ENCODE measurements at places on chromosomes 4 and X.
A peak's percentile ranks its signal among the peaks of the same experiment; 100 is the strongest.

GRCh38 chr4:57090079-57090478 is 20.1 kb downstream of the IGFBP7 start:
- no peak for DNase-seq

GRCh38 chr4:35525192-35525978 is 718.9 kb downstream of the ARAP2 start:
- peak; percentile 34 for DNase-seq

GRCh38 chr4:98584265-98584664 is 74.1 kb downstream of the TSPAN5 start:
- DNase-seq, result no peak

DNA sequence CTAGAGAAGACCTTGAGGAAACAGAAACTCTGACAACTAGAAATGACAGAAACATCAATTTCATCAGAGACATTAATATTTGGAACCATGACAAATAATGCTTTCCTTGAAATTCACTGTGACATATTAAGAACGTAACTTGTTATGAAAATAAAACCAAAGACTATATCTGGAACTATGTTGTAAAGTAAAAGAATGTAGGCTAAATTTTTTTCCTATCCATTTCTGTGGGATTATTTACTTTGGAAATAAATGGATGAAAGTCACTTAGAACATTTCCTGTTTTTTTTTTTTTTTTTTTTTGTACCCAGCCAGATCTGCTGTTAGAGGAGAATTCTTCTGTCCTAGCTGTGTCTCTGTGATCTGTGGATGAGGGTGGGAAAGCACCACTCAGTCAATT is 255.9 kb downstream of the SPRY1 start:
- DNase-seq, result no peak

GRCh38 chr4:168847771-168848502 is 162.1 kb downstream of the CBR4 start:
- no peak for DNase-seq

- DNase-seq, result no peak
Observed at GRCh38 chr4:44806071-44806470, 79.7 kb upstream of the GNPDA2 start.

DNA sequence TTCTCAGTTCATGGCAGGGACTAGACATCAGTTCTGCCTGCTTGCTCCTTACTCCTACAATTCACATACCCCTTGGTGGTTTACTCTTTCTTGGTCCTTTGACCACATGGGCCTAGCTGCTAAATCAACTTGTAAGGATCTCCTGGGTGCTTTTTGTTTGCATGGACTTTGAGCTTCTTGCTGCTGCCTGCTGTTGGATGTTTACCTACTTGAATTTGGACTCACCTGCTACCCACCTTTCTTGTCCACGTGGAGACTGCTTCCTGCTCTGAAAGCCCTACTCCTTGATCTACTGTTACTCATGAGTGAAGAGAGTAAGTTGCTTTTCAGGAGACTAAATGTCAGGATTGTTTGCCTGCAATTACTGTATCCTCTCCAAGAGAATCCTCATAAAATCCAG is 15.2 kb upstream of the ARHGAP24 start:
- DNase-seq, result no peak

GRCh38 chr4:4396628-4397440 is 9.9 kb downstream of the NSG1 start:
- DNase-seq, result no peak

GRCh38 chr4:108700081-108700757 is 49.8 kb downstream of the OSTC start:
- no peak for DNase-seq

DNA sequence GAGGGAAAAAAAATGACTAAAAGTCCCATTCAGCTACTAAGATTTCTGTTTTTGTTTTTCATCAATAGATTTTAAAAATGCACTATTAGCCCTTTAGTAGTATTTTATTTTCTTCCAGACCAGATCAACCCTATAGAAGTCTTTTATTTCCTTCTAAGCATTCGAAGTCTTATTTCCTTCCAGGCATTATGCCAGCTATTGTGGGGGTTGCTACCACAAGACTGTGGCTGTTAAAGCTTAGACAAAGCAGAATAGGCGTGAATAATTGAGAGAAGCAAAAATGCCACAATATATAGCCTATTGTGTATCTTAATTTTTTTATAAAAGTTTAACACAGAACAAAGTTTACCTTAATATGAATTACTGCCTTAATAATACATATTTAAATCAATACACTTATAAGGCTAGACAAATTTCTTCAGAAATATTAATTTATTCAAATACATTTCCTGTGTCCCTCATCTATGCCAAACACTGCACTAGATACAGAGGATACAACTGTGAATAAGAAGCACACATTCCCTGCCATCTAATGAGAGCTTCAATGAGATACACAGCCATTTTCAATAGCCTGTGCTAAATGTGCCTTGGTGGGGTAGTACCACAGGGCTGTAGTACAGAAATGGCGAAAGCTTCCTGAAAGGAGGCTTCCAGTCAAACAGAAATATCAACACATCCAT is 33.1 kb downstream of the SLC10A7 start:
- no peak for DNase-seq

- peak; percentile 46 for DNase-seq
Observed at GRCh38 chr4:98260047-98260578, 1.1 kb upstream of the RAP1GDS1 start.

- DNase-seq, result no peak
Observed at GRCh38 chrX:115344885-115345614, 55.5 kb downstream of the LUZP4 start.

DNA sequence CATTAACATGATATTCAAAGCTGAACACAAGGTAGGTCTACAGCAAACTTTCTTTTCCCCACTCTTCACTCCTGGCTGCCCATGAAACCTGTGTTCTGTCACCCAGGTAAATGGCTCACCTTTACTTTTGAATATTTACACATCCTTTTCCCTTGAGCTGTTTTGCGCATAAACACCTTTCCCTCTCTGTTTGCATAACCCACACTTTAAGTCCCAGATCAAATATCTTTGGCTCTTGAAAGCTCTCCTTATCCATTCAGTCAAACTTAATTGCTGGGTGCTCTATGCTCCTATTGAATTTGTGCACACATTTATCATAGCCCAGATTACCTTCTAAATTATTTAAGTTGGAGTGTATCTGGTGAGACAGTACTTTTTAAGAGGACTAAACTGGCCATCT is 51.7 kb upstream of the ATP8A1 start:
- no peak for DNase-seq

DNA sequence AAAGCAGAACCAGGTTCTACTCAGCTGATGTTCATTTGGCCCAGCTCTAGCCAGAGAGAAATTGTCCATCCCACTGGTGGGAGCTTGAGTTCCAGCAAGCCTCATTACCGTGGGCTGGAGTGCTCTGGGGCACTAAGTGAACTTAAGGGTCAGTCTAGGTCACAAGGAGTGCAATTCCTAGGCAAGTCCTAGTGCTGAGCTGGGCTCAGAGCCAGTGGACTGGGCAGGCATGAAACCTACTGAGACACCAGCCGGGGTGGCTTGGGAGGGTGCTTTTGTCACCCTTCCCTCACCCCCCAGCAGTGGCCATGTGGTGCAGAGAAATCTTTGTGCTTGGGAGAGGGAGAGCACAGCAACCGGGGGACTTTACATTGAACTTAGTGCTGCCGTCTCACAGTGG is 39.4 kb downstream of the GSX2 start:
- no peak for DNase-seq

DNA sequence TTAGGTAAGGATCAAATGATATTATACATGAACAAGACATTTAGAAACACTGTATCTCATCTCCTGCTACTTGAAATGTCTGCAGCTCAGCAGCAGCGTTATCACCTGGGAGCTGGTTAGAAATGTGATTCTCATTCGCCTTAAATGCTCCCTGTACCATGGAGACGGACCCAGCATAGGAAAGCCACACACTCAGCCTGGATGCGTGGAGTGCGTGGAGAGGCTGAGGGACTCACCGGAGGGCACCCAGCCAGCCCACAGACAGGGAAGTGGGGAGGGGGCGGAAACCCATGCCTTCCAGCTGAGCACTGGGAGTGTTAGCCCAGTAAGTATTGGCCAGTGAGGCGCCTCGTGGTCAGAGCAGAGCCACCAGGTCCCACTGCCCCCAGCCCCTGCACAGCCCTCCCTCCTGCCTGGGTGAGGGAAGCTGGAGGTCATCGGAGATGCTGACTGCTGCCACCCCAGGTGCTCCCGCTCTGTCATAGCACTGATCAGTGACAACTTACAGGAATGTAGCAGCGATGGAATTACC is 15.2 kb downstream of the SUPT20HL1 start:
- no peak for DNase-seq

DNA sequence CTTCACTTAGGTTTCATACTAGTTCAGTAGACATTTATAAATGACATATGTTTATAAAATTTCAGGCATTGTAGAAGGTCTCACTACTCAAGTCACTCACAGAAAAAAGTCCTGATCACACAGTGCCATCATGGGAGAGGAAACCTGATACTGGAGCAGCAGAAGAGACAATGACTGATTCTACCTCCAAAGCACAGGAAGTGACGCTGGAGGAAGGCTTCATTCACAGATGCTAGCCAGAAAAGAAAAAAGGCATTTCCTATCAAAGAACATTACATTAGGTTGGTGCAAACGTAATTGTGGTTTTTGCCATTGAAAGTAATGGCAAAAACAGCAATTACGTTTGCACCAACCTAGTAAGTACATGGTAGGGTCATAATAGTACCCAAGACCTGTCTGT is 79.5 kb downstream of the RASGEF1B start:
- DNase-seq, result no peak

GRCh38 chr4:139972305-139972704 is 181.7 kb downstream of the MAML3 start:
- DNase-seq, result no peak

GRCh38 chrX:145818186-145819113 is 821 bp downstream of the SLITRK2 start:
- no peak for DNase-seq

DNA sequence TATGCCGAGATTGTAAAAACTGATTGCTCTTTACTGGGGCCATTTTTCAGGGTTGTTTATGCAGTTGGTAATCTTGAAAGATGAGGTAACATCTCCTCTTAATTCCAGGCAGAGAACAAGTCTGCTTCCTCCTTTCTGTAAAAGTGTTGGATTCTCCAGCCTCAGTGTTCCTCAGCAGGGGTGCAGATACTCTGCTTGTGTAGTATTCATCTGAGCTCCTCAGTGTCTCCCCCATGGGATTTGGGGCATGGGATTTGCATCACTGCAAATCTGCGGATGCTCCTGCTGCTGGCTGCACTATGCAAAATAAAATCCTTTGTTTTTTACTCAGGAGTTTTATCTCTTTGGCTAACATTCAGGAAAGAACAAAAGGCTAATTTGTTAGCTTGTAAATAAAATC is 104.9 kb upstream of the ATP8A1 start:
- DNase-seq, result no peak

DNA sequence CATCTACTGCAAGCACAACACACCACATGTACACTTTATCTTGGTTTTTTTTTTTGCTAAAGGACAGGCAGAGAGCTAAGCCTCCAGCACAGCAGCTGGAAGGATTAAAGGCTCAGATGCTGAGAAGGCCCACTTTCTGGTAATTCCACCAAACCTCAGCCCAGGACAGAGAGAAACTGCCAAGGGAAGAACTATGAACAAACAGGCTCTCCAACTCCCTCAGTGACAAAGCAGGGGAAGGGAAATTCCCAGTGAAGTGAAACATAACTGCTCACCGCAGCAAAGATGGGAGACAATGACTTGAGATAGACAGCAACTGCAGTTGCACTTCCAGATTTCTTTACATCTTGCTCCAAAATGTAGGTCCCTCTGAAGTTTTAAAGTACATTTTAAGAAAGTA is 4.8 kb downstream of the PROM1 start:
- DNase-seq, result peak; percentile 7

- DNase-seq, result peak; percentile 91
Observed at GRCh38 chr4:3201718-3202702, 46.9 kb upstream of the MSANTD1 start.

GRCh38 chr4:74540193-74540592 is 95.3 kb downstream of the AREG start:
- DNase-seq, result no peak

- DNase-seq, result no peak
Observed at GRCh38 chr4:75630937-75631329, 605 bp upstream of the CDKL2 start.

DNA sequence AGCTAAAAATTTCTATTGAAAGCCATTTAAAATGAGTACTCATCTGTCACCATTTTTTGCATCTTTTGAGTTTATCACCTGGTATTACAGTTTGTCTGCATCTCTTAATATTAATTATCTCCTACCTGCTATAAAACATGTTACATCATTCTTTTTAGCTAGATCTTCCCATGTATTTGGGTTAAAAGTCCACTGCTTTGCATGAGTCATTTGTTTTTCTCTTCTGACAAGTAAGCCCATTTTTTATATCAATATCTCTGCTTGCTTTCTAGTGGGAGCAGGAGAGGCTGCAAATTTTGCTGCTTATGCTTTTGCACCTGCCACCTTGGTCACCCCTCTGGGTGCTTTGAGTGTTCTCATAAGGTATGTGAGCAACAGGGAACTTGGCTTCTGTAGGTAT is 16.1 kb downstream of the NIPAL1 start:
- no peak for DNase-seq

DNA sequence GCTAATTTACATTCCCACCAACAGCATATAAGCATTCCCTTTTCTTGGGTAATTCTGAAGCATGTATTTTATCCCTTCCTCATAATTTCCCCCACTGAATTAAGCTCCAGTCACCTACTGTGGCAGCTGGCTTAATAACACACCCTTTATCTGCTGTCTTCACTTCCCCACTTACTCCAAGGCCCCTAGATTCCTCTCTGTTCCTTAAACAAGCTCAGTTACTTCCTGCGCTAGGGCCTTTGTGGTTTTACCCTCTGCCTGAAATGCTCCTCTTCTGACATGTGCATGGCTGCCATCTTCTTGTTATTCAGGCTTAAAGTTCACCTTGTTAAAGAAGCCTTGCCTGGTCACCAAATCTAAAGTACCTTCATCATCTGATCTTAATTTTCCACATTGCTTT is 47.2 kb upstream of the RPS6KA3 start:
- DNase-seq, result no peak

- DNase-seq, result no peak
Observed at GRCh38 chr4:65893271-65893670, 223.0 kb upstream of the EPHA5 start.

DNA sequence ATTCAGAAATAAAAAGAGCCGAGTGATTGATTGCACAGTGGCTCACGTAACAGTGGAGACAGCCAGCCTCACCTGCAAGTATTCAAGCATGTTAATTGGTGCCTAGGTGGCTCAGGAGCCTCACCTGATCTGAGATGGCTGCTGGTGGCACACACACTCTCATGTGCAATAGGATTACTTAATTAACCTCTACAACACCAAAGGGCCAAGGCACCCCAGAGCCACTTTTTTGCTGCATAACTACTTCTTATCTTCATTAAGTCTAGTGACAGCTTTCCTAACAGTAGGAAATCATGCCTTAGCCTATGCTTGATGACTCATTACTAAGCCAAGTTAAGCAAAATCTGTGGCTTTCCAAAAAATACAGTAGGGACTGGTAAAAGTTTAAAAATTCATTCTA is 117.3 kb upstream of the NOCT start:
- DNase-seq, result no peak

DNA sequence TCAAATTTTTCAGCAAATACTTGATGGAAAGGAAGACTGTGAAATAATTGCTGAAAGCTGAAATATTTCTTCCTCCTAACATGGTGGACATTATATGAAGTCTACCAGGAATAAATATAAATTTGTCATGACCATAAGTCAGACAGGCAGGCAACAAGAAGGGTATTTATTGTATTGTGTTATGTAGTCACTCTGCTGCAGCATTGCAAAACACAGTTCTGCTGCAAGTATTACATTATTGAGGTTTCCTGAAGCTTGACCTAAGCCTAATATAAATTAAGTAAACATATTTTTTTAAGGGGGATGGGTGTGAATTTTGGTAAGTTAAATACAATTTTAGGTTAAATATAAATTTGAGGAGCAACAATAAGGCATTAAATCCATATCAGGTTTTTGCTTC is 60.2 kb upstream of the MAOA start:
- DNase-seq, result no peak
